ENCODE measurements at places on chromosomes 6 and 20. TPM values are rescaled to one million over a fixed set of nuclear protein-coding genes. Genes with fewer than 3 reads are reported as not detected.

KIF6 gene
- total RNA-seq = not detected

KCNQ2 gene
- not detected for total RNA-seq

FAXC gene
- not detected for total RNA-seq

PRICKLE4 gene
- total RNA-seq = not detected

FAM184A gene
- 0.50 TPM for total RNA-seq

ENPP1 gene
- not detected for total RNA-seq

RUNX2 gene
- total RNA-seq = 11.7 TPM

DPPA5 gene
- not detected for total RNA-seq

PM20D2 gene
- total RNA-seq = 5.5 TPM

GGTLC1 gene
- total RNA-seq = not detected

FAM217A gene
- not detected for total RNA-seq

CALHM4 gene
- not detected for total RNA-seq

CCM2L gene
- not detected for total RNA-seq

SIM1 gene
- total RNA-seq = not detected

RNASET2 gene
- total RNA-seq = 98.9 TPM

AGPAT4 gene
- 2.8 TPM for total RNA-seq

LTV1 gene
- total RNA-seq = 31.7 TPM

TUBB1 gene
- total RNA-seq = not detected

CST7 gene
- 53.3 TPM for total RNA-seq

BEND3 gene
- 1.8 TPM for total RNA-seq

KCNS1 gene
- not detected for total RNA-seq

AKAP12 gene
- 0.03 TPM for total RNA-seq

ATP5F1E gene
- total RNA-seq = 52.2 TPM

HLA-DRA gene
- 37.9 TPM for total RNA-seq

TRAPPC3L gene
- total RNA-seq = not detected

KCNK15 gene
- not detected for total RNA-seq

CPNE5 gene
- total RNA-seq = 0.33 TPM

EPHA7 gene
- not detected for total RNA-seq

ADGRG6 gene
- 0.61 TPM for total RNA-seq

ME1 gene
- total RNA-seq = 0.73 TPM

All from CD8-positive, alpha-beta T cell (primary cell).